ENCODE measurements at places on chromosomes 6 and 20. TPM values are rescaled to one million over a fixed set of nuclear protein-coding genes. Genes with fewer than 3 reads are reported as not detected.

Gene ZNF391
- 0.97 TPM for polyA plus RNA-seq

Gene SESN1
- 20.6 TPM for polyA plus RNA-seq

Gene ORC3
- 21.8 TPM for polyA plus RNA-seq

Gene GMEB2
- 11.5 TPM for polyA plus RNA-seq

Gene MATN4
- 0.04 TPM for polyA plus RNA-seq

Gene C20orf144
- polyA plus RNA-seq = 0.16 TPM

Gene SIRPD
- not detected for polyA plus RNA-seq

Gene EDEM2
- 33.1 TPM for polyA plus RNA-seq

Gene C20orf96
- 18.2 TPM for polyA plus RNA-seq

Gene INSM1
- not detected for polyA plus RNA-seq

Gene SLC35D3
- not detected for polyA plus RNA-seq

Gene MAS1
- polyA plus RNA-seq = not detected

Gene CYP39A1
- polyA plus RNA-seq = 0.04 TPM

Gene GGTLC1
- polyA plus RNA-seq = not detected

Gene LINC00237
- not detected for polyA plus RNA-seq
